ENCODE measurements at places on chromosomes 7 and 10. TPM values are rescaled to one million over a fixed set of nuclear protein-coding genes. Genes with fewer than 3 reads are reported as not detected.

DNA sequence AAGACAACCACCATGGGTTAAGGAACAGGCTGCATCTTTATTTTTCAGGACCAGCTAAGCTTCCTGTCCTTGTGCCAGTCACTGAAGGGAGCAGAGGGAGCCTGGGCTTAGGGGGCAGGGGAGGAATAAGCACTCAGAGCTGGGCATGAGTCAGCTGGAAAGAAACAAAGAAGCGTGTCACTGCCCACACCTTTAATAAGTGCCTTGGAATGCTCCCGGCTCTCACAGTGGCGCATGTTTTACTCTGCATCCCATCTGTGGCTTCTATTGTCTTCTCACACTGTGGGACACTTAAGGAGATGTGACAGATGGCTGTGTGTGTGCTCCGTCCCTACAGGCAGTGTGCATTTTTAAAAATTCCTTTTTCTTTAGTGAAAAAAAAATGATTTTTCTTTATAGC, 71.7 kb downstream of the MTURN start:
- no peak for DNase-seq
- no peak overlapping the region for H3K4me3 ChIP-seq
- H3K4me1 ChIP-seq: peaks cover 8% of the 10 kb centered on the region
- H3K36me3 ChIP-seq: no peaks in the 10 kb centered on the region

DNA sequence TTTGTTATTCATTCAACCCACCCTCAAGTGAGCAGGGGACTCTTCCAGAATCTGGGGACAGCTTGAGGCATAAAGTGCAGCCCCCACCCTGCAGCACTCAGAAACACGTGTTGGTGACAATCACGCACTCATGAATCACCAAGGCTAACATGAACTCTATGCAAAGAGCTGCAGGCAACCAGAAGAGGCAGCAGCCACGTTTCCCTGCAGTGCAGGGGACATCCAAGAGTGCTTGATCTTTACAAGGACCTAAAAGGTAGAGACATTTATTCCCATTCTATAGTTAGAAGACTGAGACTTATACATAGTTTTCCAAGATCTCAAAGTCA, 135.2 kb upstream of the GDF10 start:
- no peak overlapping the region for H3K27ac ChIP-seq
- H3K27me3 ChIP-seq: no peaks in the 10 kb centered on the region
- H3K4me3 ChIP-seq: no peak overlapping the region
- H3K4me1 ChIP-seq: peaks cover 7% of the 10 kb centered on the region

DNA sequence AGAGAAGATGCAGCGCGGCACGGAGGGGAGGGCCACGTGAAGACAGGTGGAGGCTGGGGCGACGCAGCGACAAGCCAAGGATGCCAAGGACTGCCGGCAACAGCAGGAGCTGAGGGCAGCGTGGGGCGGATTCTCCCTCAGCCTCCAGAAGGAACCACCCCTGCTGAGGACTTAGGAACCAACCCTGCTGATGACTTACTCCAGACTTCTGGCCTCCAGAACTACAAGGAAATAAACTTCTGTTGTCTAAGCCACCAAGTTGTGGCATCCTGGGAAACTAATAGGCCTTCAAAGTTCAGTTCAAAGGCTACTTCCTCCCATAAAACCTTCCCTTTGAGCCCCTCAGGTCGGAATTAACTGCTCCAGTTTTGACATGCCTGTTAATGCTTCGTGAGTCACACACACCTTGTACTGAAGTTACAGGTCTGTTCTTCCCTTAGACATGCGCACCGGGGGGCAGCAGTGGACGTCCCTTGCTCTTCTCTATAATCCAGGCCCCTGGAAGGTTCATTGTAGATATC, 88.4 kb upstream of the RHEB start:
- H3K4me1 ChIP-seq: no peaks in the 10 kb centered on the region
- peaks cover 3% of the 10 kb centered on the region for H3K36me3 ChIP-seq
- DNase-seq: no peak
- H3K27me3 ChIP-seq: no peaks in the 10 kb centered on the region

DNA sequence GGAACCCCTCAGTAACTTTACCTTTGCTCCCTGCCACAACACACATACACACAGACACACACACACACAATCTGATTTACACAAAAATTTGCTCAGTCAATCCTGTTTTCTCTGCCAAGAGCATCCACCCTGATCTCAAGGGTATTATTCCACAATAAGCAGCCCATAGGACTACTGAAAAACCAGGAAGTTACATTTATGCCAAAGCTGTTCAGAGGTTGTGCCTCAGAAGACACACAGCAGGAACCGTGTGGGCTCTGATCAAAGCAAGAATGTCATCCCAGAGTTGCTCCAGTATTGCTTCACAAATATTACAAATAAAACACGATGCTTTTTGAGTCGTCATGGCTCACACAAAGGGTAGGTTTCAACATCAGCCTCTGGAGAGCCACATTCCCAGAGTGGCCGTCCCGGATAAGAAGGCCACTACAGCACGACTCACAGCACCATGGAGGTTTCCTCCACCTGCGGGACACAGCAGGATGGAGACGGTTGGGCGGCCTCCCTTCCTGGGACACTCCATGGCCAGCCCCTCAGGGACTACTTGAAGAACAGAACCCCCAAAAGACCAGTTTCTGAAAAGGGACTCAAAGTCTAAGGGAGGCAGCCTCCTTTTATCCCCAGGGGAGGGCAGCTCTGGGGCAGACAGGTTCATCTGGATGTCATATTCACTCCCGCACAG, 1.6 kb downstream of the AIFM2 start:
- no peak overlapping the region for H3K27ac ChIP-seq
- peaks cover 7% of the 10 kb centered on the region for H3K27me3 ChIP-seq
- H3K36me3 ChIP-seq: no peaks in the 10 kb centered on the region
- no peak overlapping the region for H3K4me3 ChIP-seq

DNA sequence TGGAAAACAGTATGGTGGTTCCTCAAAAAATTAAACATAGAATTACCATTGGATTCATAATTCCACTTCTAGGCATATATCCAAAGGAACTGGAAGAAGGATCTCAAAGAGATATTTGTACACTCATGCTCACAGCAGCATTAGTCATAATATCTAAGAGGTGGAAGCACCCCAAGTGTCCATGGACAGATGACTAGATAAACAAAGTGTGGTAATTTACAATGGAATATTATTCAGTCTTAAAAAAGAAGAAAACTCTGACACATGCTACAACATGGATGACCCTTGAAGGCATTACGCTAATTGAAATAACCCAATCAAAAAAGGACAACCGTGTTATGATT, 594.2 kb downstream of the KCNMA1 start:
- peaks cover 6% of the 10 kb centered on the region for H3K4me1 ChIP-seq
- H3K27me3 ChIP-seq: no peaks in the 10 kb centered on the region
- no peak overlapping the region for H3K4me3 ChIP-seq
- no peak overlapping the region for H3K27ac ChIP-seq

DNA sequence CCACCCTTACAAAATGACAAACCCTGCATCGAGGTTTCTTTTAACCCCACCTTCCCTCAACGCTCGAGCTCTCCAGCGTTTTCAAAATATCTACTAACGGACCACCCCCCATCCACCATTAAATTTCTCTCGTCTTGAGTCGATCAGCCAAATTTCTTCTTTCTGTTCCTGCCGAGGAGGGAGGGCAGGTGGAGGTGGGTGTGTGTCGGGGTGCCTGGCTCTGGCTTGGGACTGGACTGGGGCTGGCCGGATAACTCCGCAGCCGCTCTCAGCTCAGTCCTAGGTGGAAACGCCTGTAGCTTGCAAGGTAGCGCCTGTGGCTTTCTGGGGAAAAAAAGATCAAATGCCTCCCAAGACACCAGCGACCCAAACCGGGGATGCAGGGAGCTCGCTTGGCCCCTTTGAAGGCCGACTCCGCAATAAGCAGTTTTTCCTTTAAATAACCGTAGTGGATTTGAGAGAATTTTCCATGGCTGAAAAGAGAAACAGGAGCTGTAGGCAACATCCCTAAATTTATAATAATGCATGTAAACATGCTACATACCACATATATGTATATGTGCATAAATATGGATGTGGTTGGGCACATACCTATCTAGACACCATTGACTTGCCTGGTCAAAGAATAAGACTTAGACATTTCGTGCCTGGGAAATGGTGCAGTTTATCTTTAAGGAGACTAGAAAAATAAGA, 1.9 kb upstream of the TMEM178B start:
- H3K27me3 ChIP-seq: peaks cover 43% of the 10 kb centered on the region
- peaks cover 32% of the 10 kb centered on the region for H3K4me1 ChIP-seq
- H3K27ac ChIP-seq: no peak overlapping the region
- peak overlapping the region; percentile 50 for H3K4me3 ChIP-seq
- no peaks in the 10 kb centered on the region for H3K36me3 ChIP-seq

DNA sequence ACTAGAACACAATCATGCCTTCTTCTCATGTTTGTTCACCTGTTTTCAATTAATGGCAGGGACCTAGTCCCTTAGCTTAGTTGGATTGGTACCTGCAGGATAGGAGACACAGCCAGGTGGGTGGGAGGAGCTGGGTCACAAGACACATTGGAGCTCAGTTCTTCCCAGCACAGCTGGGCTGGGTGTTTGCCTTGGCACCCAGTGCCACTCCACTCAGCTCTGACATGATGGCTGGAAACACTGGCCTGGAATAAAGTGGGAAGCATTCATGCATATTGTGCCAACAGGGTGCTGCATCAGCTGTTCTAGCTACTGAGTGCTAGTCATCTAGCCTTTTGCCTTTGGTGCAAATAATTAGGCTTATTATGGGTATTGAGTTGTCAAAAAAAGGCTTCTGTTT, 226.1 kb downstream of the PTEN start:
- H3K36me3 ChIP-seq: no peaks in the 10 kb centered on the region
- no peak for DNase-seq
- no peaks in the 10 kb centered on the region for H3K27me3 ChIP-seq
- H3K27ac ChIP-seq: no peak overlapping the region
- peaks cover 29% of the 10 kb centered on the region for H3K4me1 ChIP-seq
- H3K4me3 ChIP-seq: no peak overlapping the region

GRCh38 chr7:94509264-94509886, at the start of gene CASD1:
Gene CASD1 (plus strand): TSS chr7:94509809. CDS start chr7:94510085, 276 bp downstream.
- no peaks in the 10 kb centered on the region for H3K36me3 ChIP-seq
- peak within 1 kb of the TSS; percentile 79 for H3K4me3 ChIP-seq
- H3K27ac ChIP-seq: peak within 1 kb of the TSS; percentile 92
- H3K4me1 ChIP-seq: peaks cover 20% of the 10 kb centered on the region

The FAM25A gene
- not detected for total RNA-seq

Measured in B cell (primary cell).